ENCODE measurements at places on chromosomes 13 and 19.

DNA sequence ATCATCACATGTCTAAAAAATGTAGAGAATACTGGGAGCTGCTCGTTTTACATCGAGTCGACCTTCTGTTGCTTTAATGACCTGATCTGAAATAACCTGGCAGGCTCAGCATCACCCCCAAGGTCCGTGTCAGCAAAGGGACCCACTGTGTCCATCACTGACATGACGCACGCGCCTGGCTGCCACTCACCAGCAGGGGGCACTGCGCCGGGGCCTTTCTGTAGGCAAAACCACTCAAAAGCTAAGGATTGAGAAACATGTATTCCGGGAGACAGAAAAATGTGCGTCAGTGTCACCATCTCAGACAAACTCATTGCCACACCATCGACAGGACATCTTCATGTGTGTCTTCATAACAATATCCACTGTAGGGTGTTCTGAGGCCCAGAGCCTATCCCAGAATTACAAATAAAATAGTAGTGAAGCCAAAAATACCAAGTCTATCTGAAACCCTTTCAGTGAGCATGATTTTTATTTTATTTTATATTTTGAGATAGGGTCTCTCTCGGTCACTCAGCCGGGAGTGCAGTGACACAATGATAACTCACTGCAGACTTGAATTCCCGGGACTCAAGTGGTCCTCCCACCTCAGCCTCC, 130.3 kb upstream of the LSM14A start:
- no peak for DNase-seq

- no peak for DNase-seq
Observed at GRCh38 chr13:97214921-97215320, 7.2 kb upstream of the MBNL2 start.

DNA sequence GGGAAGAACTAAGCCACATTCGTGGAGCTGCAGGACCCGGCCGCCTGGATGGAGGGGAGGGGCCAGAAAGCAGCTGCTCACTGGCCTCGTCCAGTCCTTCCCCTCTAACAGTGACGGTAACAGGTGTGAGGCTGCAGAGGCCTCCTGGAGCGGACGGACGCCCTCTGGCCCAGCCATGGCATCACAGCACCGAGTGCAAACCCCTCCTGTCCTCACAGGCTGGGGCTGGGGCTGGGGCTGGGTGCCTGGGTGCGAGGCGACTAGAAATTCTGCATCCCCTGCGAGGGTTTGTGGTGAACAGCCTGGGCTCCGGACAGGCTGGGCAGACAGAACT, 3.6 kb downstream of the MICOS13 start:
- DNase-seq, result no peak

- no peak for DNase-seq
Observed at GRCh38 chr19:5804516-5805461, at the start of gene NRTN. NRTN (plus strand) TSS chr19:5805067; CDS start chr19:5824166, 19,099 bp downstream.

DNA sequence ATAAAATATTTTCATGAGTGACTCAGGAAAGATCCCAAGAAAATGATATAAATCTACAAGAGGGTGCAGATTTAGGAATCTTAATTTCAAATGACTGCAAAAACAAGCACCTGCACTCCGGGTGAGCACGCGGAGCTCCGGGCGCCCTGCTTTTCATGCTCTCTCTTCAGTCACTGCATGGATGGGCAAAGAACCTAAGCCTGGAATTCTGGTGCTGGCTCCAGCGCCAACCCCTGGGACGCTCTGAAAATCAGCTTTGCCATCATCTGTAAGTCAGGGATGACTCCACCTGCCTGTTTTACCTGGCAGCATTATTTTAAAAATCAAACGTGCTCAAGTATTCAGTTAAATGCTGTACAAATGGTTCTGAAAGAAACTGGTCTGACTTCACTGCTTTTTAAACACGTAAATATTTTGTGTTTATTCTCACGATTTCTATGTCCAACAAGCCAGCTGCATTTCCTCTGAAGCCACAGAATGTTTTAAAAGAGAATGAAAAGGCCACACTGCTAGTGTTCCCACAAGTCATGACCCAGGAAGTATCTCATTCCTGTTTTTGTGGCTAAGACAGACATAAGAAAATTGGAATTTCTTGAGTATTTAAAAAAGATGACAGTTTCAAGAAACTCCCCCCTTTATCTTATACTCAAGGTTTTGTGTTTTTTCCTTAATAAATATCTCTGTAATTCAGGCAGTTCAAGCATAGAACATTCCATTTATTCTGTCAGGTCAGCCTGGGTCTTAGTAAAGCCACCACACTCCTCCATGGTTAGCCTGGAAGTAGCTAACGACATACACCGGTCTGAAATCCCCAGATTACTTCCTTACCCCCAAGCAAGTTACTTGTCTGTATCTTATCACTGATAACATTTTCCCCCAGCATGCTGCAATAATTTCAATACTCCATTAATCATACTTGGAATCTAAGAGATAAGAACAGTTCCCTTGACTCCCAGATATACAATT, 81.1 kb downstream of the COL4A1 start:
- no peak for DNase-seq

Data from cerebellar nuclear complex (tissue), 1 donor.